ENCODE measurements at places on chromosomes 12 and 14.

- no peak for DNase-seq
Measured at GRCh38 chr14:59803052-59803540, 67.5 kb downstream of the RTN1 start.

GRCh38 chr12:117273091-117273490, 82.8 kb upstream of the FBXO21 start:
- no peak for DNase-seq

DNA sequence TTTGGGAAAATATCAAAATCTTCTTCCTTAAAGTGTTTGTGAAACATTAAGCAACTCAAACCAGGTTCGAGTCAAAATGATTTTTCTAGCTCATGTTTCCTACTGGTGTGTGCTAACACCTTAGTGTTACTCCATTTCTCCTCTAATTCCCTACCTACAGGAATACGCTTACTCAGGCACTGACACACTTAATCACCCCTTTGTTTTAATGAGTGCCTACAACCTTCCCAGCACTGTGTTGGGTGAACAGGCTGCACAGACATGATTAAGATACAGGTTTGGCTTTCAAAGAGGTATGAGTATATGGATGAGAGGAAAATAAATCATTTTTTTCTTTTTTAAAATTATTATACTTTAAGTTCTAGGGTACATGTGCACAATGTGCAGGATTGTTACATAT, 15.6 kb upstream of the PZP start:
- DNase-seq, result no peak

DNA sequence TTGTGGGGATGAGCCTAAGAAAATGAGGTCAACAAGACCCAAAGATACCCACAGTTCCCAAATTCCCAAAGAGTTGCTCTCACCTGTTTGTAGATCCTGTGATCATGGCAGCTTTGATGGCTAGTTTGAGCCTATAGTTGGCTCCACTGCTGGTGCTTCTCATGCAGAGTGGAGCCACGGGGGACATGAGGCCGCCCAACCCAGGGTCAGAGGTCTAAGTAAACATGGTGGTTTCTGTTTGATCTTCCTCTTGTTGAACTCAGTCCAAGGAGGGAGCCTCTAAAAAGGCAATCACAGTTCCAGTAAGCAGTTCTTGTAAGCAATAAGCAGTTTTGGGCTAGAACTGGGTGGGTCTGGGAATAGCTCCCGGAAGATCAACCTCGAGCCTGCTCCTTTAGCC, 125.6 kb upstream of the DHRS4 start:
- DNase-seq, result no peak

DNA sequence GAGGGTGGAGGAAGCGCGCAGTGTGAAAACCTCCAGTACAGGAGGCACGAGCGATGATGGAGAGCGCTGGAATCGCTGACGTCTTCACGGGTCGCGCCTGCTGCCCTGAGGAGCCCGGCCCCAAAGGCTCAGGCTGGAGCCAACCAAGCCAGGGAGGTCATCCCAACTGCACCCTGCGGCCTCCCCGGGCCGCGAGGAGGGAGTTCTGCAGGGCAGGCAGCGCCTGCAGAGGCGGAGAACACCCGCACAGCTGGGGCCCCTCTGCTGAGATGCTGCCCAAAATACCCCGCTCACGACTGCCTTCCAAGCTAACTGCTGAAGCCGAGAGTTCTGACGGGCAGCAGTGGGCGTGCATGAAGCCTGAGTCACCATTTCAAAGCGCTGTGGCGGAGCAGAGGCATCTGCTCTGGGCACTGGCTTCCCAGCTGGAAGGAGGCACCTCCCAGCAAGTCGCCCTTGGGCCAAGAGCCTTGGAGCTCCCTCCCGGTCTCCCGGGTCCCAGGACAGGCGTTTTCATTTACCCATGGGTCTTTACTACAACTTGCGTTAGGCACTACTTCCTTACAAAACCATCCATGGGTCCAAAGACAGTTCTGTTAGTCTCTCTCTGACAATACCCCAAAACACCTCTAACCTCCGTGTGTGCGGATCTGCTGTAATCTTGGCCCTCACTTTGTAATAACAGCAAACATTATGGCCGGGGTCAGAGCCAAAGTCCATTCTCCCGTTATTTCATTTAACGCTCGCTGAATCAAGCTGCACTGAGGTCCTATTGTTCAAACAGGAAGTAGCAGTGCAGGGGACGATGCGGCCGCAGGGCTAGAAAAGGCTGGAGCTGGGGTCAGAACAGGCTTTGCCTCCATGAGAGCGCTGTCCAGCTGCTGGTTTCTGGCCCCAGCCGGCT, 60.1 kb upstream of the RIMBP2 start:
- DNase-seq, result no peak

GRCh38 chr12:31527083-31527482, 63.9 kb downstream of the DENND5B start:
- DNase-seq, result no peak

DNA sequence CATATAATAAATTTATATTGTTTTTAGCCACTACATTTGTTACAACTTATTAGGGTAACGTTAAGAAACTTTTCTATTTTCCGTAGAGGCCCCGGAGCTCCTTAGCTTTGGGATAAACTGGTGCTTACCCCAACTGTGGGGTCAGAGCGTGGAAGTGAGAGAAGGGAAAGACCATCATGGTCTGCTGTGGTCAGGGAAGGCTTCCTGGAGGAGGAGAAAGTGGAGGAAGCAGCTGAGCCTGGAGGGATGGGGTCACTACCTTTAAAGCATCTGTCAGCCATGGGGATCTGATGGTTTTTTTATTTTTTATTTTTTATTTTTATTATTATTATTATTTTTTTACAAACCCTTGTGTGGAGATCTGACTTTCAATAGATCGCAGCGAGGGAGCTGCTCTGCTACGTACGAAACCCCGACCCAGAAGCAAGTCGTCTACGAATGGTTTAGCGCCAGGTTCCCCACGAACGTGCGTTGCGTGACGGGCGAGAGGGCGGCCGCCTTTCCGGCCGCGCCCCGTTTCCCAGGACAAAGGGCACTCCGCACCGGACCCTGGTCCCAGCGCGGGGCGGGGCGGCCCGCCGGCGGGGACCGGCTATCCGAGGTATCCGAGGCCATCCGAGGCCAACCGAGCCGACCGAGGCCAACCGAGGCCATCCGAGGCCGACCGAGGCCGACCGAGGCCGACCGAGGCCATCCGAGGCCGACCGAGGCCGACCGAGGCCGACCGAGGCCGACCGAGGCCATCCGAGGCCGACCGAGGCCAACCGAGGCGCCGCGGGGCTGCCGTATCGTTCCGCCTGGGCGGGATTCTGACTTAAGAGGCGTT, 1101.2 kb upstream of the TMEM132C start:
- DNase-seq, result no peak

- DNase-seq, result peak; percentile 90
Measured at GRCh38 chr12:132658149-132658894, 28.8 kb downstream of the POLE start.

DNA sequence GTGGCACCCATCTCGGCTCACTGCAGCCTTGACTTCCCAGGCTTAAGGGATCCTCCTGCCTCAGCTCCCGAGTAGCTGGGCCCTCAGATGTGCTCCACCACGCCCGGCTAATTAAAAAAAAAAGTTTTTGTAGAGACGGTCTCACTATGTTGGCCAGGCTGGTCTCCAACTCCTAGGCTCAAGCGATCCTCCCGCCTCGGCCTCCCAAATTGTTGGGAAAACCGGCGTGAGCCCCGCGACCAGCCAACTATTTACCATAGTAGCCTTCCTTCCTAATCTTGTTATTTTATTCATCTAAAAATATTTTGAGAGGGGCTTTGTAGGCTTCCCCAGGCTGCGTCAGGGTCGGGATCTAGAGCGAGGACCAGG, 25.4 kb upstream of the YY1 start:
- DNase-seq, result no peak

DNA sequence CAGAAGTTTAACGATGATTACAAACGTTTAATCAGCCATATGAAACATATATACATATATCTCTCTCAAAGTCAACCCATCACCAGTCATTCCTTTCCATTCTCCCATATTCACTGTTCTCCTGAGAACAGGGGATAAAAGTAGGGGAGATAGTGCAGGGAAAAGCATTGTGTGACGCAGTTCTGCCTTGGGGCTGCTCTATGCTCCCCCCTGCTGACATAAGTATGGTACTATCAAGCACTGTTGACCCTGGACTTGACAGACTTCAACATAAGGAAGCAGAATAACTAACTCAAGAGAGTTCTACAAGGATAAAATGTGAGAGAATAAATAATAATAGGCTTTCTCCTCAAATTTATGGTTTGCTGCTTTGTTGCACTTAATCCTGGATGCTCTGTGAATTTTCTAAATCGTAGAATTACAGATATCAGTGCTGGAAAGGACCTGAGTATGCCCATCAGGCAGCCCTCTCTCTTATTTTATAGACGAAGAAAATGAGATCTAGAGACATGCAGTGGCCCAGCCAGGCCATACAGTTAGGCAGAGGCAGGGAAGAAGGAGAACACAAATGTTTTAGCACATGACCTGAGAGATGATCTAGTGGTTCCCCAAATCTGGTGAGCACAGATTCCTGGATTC, 87.2 kb downstream of the SCN8A start:
- DNase-seq, result peak; percentile 75

GRCh38 chr12:5593998-5594397, 162.1 kb downstream of the NTF3 start:
- DNase-seq, result no peak

- no peak for DNase-seq
Measured at GRCh38 chr14:29607169-29607568, 320.5 kb downstream of the PRKD1 start.

DNA sequence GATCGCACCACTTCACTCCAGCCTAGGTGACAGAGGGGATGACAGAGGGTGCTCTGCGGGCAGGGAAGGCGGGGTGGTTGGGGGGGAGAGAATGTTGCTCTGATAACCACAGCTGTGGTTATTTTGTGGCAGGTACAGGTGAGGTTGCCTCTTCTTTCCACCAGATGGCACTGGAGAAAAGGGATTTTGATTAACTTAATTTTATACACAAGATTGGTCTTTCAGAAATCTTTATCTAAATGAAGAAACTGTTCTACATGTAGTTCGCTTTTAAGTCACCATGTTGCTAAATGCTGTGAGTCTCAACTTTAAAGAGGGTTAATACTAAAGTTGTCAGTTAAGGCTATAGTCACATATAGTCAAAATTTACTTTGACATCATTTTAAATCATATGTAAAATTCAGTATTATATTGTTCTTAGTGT, 25.7 kb downstream of the FGF23 start:
- DNase-seq, result peak; percentile 0

GRCh38 chr12:53344824-53345485, 8.8 kb upstream of the SP7 start:
- peak; percentile 75 for DNase-seq

DNA sequence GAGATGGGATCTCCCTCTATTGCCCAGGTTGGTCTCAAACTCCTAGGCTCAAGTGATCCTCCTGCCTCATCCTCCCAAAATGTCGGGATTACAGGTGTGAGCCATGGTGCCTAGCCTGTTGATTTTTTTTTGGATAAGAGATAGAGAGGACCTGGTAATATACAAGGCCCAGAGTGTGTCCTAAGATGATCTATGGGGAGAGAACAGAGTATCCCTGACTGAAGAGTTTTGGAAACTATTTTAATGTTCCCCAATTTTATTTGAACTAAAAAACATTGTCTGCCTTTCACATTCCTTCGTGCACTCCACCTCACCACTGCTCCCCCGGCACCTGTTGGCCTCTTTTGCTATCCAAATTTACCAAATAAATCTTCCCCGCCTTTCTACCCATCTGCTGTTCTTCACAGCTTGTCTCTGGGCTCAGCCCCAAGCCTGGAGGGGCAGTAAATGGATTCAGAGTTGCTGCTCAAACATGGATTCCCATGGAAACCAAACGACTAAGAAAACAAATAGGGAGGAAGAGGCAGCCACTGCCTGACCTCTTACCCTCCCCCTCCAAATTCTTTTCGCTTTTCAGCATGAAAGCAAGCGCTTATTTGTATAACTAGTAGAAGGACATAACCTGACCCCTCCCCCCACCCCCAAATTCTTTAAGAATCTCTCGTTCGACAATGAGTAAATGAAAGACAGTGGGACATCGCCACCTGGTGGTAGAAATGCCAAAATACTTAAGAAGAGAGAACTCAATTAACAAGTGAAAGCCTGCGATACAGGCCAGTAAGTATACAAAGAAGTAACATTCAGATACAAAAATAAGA, 22.6 kb downstream of the OR10G3 start:
- peak; percentile 89 for DNase-seq

DNA sequence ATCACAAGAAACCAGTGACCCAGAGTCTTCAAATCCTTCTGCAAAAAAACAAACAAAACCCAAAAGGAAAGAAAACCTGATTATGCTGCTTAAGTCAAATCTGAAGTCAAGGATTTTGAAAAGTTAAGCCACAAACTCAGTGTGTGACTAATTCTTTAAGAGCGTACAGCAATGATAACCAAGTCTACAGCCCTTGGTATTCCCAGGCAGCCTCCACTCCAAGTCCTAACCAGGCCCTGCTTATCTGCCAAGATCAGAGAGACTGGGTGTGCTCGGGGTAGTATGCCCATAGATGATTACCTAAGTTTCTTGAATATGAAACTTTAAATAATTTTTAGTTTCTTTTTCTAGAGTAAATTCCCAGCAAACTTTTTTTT, 13.1 kb downstream of the PGAM5 start:
- no peak for DNase-seq

GRCh38 chr12:57993030-57993429, 51.7 kb downstream of the ATP23 start:
- DNase-seq, result peak; percentile 53

DNA sequence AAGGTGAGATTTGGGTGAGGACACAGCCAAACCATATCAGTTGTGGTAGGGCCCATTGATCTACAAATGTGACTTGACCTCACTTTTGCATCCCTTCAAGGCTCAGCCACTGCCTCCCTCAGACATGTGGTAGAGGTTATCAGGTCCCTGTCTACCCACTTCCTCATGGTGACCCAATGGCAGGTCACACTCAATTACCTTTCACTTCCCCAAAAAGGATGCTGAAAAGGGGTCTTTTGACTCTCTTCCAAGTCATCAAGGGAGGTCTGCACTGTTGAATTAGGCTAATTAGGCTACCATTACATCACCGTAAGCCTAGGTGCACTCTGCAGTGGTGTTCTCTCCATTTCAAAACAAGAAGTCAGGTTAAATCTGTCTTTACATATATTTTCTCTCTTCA, 22.6 kb upstream of the DRAM1 start:
- DNase-seq, result peak; percentile 24

DNA sequence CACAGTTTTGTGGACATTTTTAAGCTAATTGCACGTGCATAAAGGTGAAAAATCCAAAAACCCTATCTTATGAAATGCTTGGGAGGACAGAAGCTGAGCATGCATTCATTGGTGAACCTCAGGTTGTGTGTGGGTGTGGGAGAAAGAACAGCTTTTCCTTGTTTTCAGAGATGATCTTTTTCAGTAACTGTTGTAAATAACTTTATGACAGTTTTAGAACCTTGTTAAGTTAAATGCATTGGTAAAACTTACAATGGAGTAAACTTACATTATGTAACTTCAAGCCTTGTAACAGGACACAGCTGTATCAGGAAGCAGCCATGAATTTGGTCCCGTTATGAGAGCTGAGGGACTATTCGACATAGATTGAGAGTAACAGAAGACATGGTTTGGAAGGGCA, 587.4 kb downstream of the GALC start:
- DNase-seq, result no peak

DNA sequence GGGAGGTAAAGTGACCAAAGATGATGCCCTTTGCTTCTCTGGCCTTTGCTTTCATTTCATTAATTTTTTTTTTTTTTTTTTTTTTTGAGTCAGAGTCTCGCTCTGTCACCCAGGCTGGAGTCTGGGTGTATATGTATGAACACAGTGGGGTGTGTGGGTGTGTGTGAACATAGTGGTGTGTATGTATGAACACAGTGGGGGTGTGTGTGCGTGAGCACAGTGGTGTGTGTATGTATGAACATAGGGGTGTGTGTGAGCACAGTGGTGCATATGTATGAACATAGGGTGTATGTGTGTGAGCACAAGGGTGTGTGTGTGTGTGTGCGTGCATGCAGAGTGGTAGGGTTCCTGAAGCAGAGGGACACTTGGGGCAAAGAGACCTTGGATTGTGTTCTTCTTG, 9.6 kb downstream of the KLC1 start:
- DNase-seq, result no peak
